ENCODE measurements at places on chromosomes 3 and 15. TPM values are rescaled to one million over a fixed set of nuclear protein-coding genes. Genes with fewer than 3 reads are reported as not detected.

Gene FHIT
- 28.2 TPM for polyA plus RNA-seq

Gene SAMD7
- not detected for polyA plus RNA-seq

Gene OXTR
- 1.9 TPM for polyA plus RNA-seq

Gene HYKK
- 11.2 TPM for polyA plus RNA-seq

Gene SLCO2A1
- 27.5 TPM for polyA plus RNA-seq

- peak; percentile 11 for DNase-seq
Measured at GRCh38 chr3:133479895-133480669, 80.2 kb downstream of the BFSP2 start.

DNA sequence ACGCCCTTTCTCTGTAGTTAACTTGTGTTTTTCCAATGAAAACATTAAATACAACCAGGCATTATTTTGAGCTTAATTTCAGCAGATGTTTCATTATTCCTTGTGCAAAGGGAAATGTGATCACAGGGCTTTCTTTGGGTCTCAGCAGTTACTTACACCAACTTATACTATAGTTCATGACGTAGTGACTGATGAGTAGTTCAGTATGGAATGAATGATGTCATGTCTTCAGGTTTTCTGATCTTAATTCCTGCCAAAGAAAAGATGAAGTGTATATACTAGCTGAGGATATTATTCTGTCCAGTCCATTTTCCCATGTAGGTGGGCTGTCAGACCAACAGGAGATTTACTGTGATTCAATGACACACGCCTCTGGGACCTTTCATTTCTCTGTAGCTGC, 61.3 kb downstream of the MYRIP start:
- no peak for DNase-seq

GRCh38 chr3:191628571-191628970, 167.6 kb downstream of the PYDC2 start:
- no peak for DNase-seq

DNA sequence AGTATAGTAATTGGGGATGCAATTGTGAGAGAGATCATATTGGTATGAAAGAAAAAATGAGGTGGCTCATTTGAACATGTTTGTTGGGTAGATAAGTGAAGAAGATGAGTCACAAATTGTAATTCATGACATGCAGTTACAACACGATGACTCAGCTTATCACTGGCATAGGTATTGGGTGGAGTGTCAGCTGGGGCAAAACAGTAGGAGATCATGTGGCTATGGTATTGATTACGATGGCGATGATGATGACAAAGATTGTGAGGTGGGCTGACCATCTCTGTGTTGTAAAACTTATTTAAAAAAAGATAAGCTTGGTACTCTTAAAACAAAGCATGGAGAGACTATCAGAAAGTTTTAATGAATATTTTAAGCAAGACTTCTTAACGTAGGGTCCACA, 11.6 kb upstream of the DPH6 start:
- DNase-seq, result no peak

- DNase-seq, result no peak
Measured at GRCh38 chr3:73637042-73637441, 12.3 kb upstream of the PDZRN3 start.

GRCh38 chr3:154011036-154011435, 110.2 kb upstream of the ARHGEF26 start:
- DNase-seq, result no peak

DNA sequence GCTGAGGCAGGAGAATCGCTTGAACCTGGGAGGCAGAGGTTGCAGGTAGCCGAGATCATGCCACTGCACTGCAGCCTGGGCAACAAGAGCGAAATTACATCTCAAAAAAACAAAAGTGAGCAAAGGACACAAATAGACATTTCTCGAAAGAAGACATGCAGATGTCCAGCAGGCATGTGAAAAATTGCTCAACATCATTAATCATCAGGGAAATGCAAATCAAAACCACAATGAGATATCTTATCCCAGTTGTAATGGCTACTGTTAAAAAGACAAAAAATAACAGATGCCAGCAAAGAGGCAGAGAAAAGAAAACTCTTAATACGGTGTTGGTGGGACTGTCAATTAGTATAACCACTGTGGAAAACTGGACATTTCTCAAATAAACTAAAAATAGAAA, 20.9 kb downstream of the ASB7 start:
- DNase-seq, result no peak

DNA sequence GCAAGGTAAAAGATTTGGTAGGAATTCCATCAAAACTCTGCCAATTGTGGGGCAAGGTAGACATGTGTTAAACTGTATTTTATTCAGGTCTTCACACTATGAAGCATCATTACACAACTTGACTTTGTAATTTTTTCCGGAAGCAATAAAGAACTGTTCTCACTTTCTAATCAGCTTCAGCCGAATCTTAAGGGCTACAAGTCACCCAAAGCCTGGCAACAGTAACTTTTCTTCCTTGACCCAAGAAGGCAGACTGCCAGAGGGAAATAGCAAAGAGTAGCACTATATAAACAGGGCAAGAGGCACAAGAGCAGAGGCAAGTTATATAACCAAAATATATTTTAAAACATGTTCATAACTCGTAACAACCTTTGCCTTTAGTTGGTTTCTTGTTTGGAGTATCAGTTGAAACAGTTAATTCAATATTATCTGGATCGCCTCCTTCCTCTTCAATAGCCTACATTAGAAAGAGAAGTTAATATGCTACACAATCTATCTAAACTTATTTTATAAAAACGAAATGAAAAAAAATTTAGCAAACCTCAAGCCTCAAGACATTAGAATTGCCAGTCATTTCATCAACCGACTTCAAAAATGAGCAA, 1.4 kb downstream of the SLTM start:
- DNase-seq, result no peak

- DNase-seq, result no peak
Measured at GRCh38 chr3:188331166-188331565, 177.2 kb downstream of the LPP start.

DNA sequence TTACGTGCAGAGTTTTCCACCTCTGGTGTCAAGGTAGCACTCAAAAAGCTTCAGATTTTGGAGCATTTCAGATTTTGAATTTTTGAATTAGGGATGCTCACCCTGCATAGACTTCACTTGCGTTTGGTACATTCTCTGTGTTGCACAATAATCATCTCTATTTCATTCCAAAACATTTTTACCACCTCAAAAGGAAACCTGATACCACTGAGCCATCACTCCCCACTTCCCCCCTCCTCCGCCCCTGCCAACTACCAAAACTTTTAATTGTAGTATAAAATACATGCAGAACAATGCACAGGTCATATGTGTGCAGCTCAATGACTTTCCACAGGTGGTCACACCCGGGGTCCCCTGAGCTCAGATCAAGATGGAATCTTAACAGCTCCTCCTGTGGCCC, 208.8 kb downstream of the SV2B start:
- DNase-seq, result no peak

GRCh38 chr15:89358755-89359439, 24.3 kb upstream of the POLG start:
- peak; percentile 65 for DNase-seq

DNA sequence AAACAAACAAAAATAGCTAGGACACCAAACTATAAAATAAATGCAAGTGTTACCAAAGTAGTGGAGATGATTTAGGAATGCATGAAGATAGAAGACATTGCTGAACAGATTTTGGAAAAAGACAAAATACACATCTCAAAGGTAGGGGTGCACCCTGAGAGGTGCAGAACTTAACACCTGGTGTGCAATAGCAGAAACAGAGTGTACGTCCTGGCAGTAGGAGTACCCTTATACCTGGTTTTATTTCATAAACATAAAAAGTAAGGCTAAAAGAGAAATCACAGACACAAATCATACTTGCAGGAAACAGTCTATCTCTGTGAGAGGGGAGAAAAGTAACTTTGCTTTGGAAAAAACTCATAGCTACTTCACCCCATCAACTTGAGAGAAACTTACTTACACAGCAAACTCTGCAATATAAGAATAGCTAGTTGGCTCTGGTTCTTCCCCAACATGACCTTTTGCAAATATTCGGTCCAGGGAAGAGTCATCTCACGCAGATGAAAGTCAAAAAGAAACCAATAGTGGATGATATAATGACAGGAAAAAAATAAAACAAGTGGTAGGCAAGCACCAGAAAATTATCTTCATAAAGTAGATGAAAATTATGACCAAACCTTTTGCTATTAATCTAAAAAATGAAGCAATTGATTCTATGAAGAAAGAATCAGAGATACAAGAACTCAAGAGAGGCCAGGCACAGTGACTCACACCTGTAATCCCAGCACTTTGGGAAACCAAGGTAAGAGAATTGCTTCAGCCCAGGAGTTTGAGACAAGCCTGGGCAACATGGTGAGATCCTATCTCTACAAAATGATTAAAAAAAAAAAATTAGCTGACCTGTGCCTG, 108.9 kb upstream of the BNIP2 start:
- no peak for DNase-seq
